Heart left ventricle (tissue), 16 donors: ENCODE measurements at places on chromosomes 6 and 20.

- peak; percentile 7 for DNase-seq
- H3K27ac ChIP-seq: no peak overlapping the region
- H3K36me3 ChIP-seq: no peaks in the 10 kb centered on the region
- H3K4me1 ChIP-seq: peaks cover 5% of the 10 kb centered on the region
- H3K27me3 ChIP-seq: no peaks in the 10 kb centered on the region
- H3K4me3 ChIP-seq: no peak overlapping the region
Observed at GRCh38 chr20:43959079-43959919, 44.6 kb downstream of the TOX2 start.

DNA sequence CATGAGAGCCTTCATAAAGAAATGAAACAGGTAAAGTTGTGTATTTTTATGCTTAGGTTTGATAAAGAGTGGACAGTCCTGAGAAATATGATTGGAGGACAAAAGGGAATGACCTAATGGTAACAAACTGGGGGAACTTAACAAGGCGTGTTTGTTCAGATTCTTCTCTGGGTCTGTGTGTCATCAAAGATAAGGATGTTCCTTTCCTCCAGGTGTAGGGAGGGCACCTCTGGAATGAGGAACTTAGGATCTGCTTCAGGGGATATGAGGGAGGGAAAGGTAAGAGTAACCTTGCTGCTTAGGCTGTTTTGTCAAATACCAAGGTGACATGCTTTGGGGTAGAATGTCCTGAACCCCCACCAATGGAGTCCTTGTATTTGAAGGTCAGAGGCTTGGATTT, 291.9 kb downstream of the KCNQ5 start:
- H3K4me3 ChIP-seq: no peak overlapping the region
- H3K4me1 ChIP-seq: no peaks in the 10 kb centered on the region
- DNase-seq: no peak
- H3K36me3 ChIP-seq: no peaks in the 10 kb centered on the region
- H3K27ac ChIP-seq: no peak overlapping the region

DNA sequence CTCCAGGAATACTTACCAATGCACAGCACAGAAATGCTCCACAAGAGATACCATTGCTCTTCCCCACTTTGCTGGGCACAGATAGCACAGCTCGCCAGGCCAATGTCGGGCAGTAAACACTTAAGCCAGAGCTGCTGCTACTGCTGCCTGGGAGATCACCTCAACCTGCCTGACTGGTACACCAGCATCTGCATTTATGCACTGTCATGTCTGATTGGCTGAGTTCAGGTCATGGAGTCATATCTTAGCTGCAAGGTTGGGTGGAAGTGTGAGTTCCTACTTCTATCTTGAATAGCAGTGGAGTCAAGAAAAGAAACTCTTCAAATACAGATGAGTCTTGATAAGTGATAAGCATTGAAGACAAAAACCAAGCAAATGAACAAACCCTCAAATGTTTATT, 10.9 kb upstream of the ADGRF4 start:
- no peak for DNase-seq
- no peaks in the 10 kb centered on the region for H3K4me1 ChIP-seq
- no peaks in the 10 kb centered on the region for H3K27me3 ChIP-seq
- no peak overlapping the region for H3K4me3 ChIP-seq

- no peaks in the 10 kb centered on the region for H3K27me3 ChIP-seq
- no peak overlapping the region for H3K27ac ChIP-seq
- no peaks in the 10 kb centered on the region for H3K36me3 ChIP-seq
- H3K4me3 ChIP-seq: no peak overlapping the region
- DNase-seq: no peak
- H3K4me1 ChIP-seq: no peaks in the 10 kb centered on the region
Observed at GRCh38 chr6:35128042-35128441, 13.1 kb downstream of the TCP11 start.

- no peak overlapping the region for H3K4me3 ChIP-seq
- no peaks in the 10 kb centered on the region for H3K27me3 ChIP-seq
- no peaks in the 10 kb centered on the region for H3K36me3 ChIP-seq
Observed at GRCh38 chr6:132392270-132392646, 9.0 kb downstream of the MOXD1 start.

- H3K27ac ChIP-seq: no peak overlapping the region
- no peaks in the 10 kb centered on the region for H3K36me3 ChIP-seq
- no peak overlapping the region for H3K4me3 ChIP-seq
Observed at GRCh38 chr20:56506103-56506502, 18.4 kb upstream of the FAM209A start.

DNA sequence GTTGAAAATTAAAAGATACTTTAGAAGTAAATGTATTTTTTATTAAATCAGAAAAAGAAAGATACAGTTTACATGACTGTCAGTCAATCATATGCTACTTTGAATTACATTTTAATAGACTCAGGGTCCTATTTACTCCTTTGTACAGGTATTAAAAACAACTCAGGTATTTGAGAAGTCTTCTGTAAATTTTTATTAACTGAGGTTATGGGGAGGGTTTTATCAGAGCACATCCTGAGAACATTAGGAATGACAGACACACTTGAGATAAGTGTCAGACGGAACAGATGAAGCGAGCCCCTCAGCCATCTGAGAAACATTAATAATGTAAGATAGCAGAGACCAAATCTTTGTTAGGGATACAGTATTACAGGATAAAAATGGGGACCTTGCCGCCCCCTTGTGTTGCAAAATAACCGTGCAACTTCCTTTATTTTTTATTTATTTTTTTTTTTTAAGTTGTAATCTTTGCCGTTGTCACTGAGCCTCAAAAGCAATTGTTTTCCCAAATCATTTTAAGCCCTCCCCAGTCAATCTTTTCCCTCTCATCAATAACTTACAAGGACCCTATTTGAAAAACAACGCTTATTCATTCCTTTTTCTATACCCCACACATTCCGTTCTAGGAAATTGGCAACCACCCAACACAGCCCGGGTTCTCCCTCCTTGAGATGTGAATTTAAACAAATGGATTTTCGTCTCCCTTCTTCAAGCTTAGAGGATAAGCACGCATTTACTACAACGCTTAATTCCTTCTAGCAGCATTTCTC, 126.7 kb downstream of the BCAS1 start:
- no peaks in the 10 kb centered on the region for H3K27me3 ChIP-seq
- no peaks in the 10 kb centered on the region for H3K36me3 ChIP-seq
- peaks cover 37% of the 10 kb centered on the region for H3K4me1 ChIP-seq
- peak overlapping the region; percentile 22 for H3K4me3 ChIP-seq

- H3K4me1 ChIP-seq: peaks cover 5% of the 10 kb centered on the region
- no peak for DNase-seq
- H3K27ac ChIP-seq: no peak overlapping the region
- H3K36me3 ChIP-seq: no peaks in the 10 kb centered on the region
Observed at GRCh38 chr6:104527761-104528415, 331.8 kb downstream of the HACE1 start.

DNA sequence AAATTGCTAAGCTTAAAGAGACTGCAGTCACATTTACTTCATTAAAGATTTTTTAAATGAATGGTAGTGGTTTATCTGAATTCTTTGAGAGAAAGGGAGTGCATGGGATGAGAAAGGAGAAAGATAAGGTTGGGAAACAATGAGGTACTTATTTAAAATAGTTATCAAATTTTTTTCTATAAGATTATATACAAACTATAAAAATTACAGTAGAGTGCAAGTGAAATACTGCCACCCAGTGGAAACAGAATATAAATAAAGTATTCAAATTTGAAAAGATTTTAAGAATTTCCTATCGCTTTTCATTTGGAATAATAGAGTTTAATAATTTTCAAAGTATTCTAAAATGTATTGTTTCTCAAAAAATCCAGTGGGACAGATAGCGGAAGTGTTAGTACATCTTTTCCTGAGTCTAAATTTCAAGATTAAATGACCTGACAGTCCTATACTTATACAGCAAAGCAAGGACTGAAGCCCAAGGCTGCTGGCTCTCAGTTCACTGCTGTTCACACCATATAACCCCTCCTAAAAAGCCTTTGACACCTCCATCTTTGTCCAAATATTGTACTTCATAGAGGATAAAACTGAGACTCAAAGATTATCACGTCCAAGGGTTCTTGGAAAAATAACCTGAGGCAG, 31.1 kb downstream of the EPM2A start:
- DNase-seq: no peak
- no peaks in the 10 kb centered on the region for H3K27me3 ChIP-seq
- H3K4me3 ChIP-seq: no peak overlapping the region
- H3K4me1 ChIP-seq: no peaks in the 10 kb centered on the region

GRCh38 chr6:16698162-16698533, 63.1 kb downstream of the ATXN1 start:
- peak overlapping the region; percentile 81 for H3K27ac ChIP-seq
- H3K36me3 ChIP-seq: no peaks in the 10 kb centered on the region
- H3K27me3 ChIP-seq: no peaks in the 10 kb centered on the region
- H3K4me1 ChIP-seq: peaks cover 83% of the 10 kb centered on the region

DNA sequence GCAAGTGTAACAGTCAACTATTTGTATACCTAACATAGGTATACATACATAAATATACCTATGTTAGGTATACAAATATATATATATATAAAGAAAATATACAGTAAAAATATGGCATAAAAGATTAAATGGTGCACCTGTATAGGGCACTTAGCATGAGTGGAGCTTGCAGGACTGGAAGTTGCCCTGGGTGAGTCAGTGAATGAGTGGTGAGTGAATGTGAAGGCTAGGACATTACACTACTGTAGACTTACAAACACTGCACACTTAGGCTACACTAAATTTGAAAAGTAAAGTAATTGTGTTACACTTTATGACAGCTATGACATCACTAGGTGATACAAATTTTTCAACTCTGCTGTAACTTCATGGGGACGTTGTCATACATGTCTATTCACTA, 65.6 kb downstream of the CDC5L start:
- DNase-seq: no peak
- H3K4me1 ChIP-seq: peaks cover 17% of the 10 kb centered on the region
- H3K27ac ChIP-seq: no peak overlapping the region
- H3K27me3 ChIP-seq: no peaks in the 10 kb centered on the region

DNA sequence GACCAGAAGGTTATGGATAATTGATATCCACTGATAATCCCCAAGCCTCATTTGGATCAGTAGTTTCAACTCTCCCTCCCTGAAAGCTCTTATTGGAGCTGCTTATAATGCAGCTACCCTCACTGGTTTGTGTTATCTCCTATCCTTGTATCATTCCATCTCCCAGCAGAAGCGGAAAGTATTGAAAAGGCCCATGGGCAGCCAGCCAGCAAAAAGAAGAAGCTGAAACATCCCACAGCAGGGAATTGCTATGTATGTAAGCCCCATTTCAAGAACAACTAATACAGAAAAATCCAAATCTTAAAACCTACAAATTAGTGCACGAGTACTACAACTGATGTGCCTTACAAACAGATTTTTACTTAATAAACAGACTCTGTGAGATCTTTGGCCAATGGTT, 269.0 kb upstream of the ECI2 start:
- H3K4me3 ChIP-seq: no peak overlapping the region
- no peaks in the 10 kb centered on the region for H3K27me3 ChIP-seq
- no peak for DNase-seq

- H3K27ac ChIP-seq: peak overlapping the region; percentile 44
- DNase-seq: peak; percentile 27
- H3K36me3 ChIP-seq: no peaks in the 10 kb centered on the region
Observed at GRCh38 chr6:134379076-134379475, 61.2 kb upstream of the SGK1 start.

- H3K36me3 ChIP-seq: no peaks in the 10 kb centered on the region
- no peaks in the 10 kb centered on the region for H3K27me3 ChIP-seq
- DNase-seq: no peak
- no peak overlapping the region for H3K4me3 ChIP-seq
Observed at GRCh38 chr20:4341804-4342485, 326.6 kb upstream of the RNF24 start.
